ENCODE measurements at places on chromosomes 12 and 14.

DNA sequence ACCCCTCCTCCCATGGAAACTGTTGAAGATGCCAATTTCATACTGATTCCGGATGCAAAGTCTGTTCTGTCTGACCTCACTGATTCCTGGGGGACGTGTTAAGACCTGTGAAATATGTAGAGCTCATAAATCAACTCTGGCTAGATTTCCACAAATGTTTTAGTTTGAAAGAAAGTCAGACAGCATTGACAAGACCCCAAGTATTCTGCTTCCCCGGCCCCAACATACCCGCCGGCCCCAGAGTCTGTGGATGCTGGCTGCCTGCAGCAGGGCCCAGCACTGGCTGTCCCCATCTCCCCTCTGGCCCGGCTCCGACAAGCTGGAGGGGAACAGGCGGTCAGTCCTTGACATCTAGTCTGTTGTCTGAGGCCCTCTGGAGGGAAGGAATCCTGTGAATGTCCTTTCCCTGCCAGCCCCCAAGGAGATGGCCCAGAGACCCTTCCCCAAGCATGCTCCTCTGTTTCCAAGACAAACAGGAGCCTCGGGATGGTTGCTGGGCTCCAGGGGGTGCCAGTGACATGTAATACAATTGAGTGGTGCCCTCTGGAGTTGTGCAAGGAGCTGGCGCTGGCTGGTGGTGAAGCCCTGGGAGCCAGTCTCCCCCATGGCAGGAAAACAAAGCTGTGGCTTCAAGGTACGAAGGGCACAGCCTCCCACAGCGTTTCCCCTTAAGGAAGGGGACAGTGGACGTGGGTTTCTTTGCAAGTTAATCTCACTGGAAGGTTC, 22.3 kb downstream of the FBLN5 start:
- no peak for DNase-seq

- no peak for DNase-seq
These were observed 368.4 kb downstream of the ATP23 start for GRCh38 chr12:58309806-58310205.

DNA sequence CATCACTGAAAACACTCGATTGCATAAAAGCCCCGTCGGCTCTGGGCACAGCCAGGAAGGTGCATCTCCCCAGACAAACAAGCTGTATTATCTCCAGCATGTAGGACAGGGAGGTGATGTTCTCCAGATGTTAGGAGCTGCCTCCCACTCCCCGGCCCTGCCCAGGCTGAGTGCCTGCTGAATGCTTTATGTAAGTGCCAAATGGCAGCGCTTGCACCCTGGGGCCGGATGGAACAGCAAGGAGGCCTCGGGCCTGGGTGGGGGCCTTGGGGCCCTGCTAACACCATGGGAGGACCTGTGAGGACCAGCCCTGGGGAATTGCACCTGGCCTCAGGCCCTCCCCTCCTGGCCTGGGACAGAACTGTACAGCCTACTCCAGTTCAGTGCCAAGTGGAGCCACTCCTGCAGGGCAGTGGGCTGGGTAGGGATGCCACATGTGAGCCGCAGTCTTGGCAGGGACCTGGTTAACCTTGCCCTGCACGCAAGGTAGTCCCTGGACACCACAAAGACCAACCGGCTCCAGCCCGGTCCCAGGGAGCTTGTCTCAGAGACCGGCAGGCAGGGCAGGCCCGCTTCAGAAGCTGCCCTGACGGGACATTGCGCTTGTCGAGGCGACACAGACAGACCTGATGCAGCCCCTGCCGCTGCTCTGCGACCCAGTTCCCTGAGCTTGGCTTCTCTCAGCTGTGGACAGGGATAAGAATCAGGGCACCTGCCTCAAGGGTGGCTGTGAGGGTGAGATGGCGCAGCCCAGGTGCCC, 35.3 kb upstream of the PPP1R13B start:
- no peak for DNase-seq

- DNase-seq: no peak
These were observed 11.0 kb downstream of the DLGAP5 start for GRCh38 chr14:55180434-55180833.

GRCh38 chr14:90815572-90815821, 733 bp downstream of the TTC7B start:
- DNase-seq: no peak

GRCh38 chr14:32472512-32473463, 143.7 kb downstream of the AKAP6 start:
- DNase-seq: no peak

DNA sequence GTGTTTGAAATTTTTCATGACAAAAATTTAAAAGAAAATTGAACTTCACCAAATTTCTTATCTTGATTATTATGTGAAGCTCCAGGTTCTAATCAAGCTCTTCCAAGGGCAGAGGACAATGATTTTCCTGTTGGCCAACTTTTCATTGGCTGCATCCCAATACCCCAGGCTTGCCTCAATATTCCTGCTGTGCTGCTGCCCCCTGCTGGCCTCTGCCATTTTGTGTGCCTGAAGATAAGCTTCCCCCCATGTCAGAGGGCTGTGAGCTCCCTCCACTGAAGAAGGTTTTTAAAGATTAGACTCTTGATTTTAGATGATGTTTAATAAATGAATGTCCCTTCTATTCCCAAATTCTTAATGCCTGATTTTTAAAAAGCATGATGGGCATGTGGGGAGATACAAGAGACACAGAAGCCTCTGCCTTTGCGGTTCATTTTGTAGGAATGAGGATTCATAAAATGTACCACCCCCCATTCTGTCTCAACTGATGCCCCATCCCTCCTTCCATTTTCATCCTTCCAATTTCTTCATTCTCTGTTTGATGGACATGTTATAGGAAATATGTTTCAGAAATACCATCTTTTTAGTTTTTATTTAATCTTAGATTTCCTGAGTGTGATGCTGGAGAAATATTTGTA, 76.7 kb upstream of the RGS6 start:
- peak; percentile 7 for DNase-seq

DNA sequence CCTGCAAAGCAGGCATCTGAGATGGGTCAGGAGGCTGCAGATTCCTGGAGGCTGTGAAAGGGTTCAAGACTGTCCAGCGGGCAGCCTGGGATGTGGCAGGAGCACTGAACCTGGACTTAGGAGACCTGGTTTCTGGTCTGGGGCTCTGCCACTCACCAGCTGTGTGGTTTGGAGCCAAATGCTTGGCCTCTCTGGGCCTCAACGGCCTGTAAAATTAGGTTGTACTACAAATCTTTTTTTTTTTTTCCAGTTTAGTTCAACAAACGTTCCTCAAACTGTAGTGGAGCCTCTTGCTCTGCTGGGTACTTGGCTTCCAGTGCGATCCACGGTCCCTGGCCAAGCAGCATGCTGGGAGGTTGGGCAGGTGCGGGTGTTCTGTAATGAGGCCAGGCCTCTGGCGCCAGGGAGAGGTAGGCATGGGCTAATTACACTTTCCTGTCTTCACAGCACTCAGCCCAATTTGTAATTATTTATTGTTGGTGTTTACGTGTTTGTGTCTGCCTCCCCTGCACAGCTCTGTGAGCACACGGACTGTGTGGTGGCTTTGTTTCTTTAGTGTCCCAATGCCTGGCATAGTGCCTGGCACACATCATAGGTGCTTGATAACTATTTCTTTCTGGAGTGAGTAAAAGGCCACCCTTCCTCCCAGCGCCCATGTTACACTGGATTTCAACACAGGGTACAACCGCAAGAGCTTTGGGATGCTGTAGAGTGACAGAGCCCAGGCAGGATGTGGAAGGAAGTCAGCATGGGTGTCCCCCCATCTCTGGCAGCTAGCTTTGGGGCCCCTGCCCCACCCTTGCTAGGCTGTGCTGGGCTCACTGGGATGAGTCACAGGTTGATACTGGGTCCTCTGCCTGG, 5.8 kb upstream of the KRT80 start:
- no peak for DNase-seq

DNA sequence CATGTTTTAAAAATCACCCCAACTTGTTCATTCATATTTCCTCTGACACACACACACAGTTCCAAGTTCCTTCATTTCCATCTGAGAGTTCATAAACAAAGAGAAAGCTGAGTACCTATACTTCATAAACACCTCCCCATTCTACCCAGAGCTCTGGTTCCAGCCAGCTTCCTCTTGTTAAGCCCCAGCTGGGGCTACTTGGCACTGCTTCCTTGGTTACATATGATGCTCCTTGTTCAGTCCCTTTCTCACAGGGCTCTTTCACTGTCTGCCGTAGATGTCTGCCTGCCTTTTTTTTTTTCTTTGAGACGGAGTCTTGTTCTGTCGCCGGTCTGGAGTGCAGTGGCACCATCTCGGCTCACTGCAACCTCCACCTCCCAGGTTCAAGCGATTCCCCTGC, 77.5 kb downstream of the COX16 start:
- DNase-seq: no peak

GRCh38 chr12:53990311-53991076, 5.5 kb downstream of the HOXC10 start:
- no peak for DNase-seq

GRCh38 chr12:40827683-40828592, 135.7 kb downstream of the CNTN1 start:
- no peak for DNase-seq

- DNase-seq: no peak
These were observed 41.6 kb downstream of the DEGS2 start for GRCh38 chr14:100117633-100118395.

DNA sequence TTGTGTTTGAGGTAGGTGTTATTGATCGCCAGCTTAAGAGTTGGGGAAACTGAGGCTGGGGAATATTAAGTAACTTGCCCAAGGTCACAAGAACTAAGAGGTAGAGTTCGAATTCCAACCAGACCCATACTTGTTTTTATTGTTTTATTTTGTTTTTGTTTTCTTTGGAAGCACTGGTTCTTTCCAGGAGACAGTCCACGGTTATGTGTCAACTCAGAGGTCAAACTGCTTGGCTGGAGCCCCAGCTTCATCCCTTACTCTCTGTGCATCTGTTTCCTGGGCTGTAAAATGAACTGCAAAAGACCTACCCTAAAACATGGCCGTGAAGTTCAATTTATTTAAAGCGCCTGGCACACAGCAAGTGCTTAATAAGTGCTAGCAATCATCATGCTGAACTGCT, 74.4 kb upstream of the MAP1LC3B2 start:
- no peak for DNase-seq

GRCh38 chr14:105602243-105602750, 75.9 kb downstream of the TMEM121 start:
- DNase-seq: no peak

DNA sequence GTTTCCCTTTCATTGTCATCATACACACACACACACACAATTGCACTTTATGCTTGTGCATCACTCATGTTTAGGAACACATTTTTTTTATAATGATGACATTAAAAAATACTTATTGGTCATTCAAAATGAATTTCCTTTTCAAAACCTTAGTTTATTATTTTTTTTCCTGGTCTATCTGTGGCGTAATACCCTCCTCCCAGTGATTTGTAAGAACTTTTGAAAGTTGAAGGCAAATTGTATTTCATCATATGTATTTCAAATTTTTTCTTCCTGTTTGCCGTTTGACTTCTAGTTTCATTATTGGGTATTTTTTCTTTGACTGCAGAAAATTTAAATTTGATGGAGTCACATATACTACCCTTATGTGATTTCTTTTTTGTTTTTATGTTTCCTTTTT, 2.5 kb upstream of the LRRK2 start:
- no peak for DNase-seq

DNA sequence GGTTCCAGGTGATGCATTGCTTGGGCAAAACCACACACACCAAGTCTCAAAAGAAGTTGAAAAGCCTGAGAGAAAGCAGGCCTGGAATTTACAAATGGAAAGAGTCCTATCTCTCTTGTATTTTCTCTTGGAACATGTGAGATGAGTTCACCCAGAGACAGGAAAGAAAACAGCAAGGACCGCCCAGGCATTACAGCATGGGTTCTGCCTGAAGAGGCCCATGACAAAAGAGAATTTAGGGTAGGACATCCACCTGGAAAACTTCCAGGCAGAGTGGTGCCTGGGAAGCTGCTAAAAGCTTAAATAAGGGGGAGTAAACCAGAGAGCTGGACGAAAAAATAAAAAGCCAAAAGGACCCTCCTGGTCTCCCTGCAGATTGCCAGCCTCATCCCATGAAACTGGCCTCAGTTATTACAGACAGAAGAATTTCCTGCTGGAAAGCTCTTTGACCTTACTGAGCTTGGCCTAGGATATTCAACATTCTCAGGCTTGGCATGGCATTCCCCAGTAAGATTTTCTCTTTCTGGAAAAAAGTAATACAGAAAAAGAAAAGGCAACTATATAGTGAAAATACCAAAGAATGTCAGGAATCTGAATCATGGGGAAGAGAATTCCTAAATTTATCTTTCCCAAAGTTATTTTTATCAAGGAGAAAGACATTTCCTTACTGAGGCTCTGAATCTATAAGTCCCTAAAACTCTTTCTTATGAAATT, 121.3 kb upstream of the NUDT4 start:
- no peak for DNase-seq

DNA sequence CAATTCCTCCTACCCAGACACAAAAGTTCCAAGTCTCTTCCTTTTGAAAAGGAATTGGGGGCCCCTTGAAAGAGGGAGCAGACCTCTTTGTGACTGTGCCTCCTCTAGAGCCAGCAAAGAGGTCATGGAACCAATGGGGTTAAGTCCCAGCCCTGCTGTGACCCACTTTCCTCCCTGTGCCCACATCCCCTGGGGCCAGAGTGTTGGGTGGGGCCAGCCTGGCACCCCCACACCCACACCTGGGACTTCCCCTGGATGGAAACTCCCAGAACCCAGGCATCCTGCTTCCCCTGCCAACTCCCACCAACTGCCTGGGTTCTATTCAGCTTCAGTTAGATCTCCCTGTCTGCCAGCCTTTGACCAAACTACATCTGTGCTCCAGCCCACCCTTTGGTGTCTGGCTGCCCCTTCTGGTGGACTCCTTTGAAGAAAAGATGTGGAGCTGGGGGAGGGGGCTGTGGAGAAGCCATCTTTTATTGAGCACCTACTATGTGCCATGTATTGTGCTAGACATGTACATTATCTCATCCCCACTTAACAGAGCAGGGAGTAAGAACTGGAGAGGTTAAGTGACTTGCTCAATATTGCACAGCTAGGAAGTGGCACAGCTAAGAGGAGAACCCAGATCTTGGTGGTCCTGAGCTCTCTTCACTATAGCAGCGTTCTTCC, 4.6 kb upstream of the RARG start:
- peak; percentile 71 for DNase-seq
